ENCODE measurements at places on chromosomes 12 and 14.

DNA sequence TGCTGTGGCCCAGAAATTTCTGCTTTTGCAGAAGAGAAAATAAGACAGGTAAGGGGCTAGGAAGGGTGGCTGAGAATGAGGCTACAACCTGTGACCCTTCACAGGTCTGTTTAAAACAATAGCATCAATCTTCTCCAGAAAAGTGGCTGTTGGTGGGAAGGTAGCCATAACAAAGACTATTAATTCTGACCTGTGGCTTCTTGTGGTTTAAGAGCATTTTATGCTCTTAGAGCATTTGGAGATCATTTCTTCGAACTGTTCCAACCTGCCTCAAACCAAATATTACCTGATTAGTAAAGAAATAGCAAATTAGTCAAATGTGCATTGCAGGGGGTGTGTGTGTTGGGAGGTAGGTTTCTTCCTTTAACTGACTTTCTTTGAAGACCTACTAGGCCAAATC lies 15.2 kb upstream of the TCP11L2 start:
- no peak for DNase-seq

DNA sequence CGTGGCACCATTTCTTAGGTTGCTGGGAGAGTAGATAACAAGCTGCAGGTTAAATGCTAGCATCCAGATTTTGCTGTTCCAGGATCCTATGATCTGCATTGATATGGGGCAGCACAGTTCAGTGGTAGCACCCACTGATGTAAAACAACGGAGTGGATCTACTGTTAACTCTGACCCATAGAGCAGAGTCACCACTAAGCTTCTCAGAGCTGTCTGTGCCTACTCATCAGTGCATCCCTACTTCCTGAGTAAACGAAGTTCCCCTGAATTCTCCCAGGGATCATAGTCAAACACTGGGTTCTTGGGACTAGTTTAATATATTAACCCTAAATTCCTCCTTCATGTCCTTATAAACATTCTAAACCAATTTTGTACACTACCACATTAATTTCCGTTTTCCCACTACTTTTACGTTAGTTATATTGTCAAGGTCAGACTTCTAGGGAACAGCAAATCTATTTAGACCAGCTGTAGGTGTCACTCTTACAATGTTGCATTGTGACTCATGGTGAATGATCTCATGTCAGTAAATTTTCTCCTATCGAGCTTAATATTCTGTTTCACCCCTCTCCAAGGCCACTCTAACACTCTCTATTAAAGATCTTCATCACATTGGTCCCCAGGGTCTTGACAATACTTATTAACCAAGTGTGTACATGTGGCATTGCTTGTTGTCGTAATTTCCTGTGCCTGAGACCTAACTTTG lies 10.3 kb downstream of the RERGL start:
- no peak for DNase-seq

DNA sequence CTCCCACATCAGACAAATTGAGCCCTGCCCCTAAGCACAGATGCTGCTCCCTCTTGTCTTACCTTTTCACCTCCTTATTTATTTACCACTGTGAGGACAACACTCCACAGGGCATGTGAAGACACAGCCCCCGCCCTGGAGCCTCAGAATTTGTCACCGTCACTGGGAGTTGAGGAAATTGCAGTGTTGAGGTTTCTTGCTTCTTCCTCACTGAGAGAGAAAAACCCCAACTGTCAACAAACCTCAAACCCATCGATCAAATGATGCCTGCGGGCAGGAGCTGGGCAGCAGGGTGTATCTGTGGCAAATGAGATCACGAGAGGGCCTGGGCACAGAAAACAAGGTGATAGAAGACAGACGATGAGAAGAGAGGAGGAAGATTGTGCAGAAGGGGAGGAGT lies 30.5 kb upstream of the PLEKHG3 start:
- no peak for DNase-seq

- no peak for DNase-seq
These were observed 9.0 kb upstream of the LRTM2 start for GRCh38 chr12:1811281-1811947.

DNA sequence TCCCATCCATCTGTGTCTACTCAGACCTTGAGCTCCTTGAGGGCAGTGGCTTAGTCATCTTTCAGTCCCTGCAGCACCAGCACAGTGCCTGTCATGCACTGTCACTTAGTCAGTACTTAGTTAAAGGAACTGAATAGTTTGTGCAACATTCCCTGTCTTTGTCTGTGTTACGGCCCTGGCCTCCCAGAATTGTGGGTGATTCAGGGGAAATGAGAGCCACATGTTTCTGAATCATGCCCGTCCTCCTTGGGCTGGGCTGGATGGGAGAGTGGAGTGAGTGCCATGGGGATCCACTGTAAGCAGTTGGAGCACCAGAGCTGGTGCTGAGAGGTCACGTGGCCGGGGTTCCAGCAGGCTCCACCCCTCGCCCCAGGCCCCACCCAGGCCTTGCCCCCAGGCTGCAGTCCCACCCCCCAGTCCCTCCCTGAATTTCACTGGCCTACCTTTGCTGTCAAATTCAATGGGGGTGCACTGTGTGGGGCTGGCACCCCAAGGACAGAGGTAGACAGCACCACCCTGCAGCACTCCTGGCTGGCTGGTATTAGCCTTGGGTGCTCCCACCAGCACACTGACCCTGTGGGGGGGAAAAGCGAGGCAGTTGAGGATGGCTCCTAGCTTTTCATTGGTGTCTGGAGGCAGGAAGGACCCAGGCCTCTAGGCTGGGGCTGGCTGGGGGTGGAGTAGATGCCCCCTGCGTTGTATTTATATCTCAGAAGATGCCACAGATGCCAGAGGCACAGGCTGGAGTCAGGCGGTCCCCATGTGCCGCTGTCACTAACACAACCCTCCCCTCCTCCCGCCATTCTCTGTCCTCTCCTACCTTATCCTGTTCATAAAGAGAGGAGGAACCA lies 7.5 kb downstream of the ITGA5 start:
- no peak for DNase-seq

GRCh38 chr14:39876916-39877315 lies 444.7 kb upstream of the FBXO33 start:
- no peak for DNase-seq

DNA sequence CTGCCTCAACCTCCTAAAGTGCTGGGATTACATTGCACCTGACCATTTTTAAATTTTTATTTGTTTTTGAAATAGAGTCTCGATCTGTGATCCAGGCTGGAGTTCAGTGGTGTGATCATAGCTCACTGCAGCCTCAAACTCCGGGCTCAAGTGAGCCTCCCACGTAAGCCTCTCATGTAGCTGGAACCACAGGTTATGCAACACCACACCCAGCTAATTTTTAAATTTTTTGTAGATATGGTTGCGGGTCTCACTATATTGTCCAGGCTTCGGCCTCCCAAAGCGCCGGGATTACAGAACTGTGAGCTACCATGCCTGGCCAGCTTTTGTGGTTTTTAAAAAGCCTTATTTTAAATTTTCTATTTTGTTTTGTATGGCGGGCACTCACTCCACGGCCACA lies 2.2 kb upstream of the DRAM1 start:
- DNase-seq: no peak

Data from A549 (cell line).